ENCODE measurements at places on chromosomes 1 and 21.

DNA sequence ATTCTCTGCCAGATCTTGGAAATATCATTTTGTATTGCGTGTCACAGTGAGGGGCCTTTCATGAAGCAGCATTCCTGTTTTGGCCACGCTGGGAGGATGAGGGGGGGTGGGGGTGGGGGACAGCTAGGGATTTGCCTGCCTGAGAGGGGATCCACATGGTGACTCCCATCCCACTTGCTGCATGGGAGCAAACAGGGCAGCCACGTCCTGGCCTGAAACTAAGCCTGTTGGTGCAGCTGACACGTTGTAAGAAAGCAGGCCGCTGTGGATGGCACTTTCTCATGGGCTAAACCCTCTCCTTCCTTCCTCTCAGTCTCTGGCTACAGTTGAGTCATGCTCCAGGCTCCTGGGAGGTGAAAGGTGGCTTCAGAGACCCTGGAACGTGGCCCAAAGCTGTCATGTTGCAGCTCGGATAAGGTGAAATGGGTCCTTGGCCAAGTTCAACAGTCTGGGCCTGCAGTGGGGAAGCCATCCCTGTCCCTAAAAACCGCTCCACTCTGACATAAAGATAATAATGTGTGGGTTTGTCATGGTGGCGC lies 346.7 kb upstream of the VAMP3 start:
- DNase-seq: no peak

GRCh38 chr1:39943471-39944290 lies 11.3 kb upstream of the MFSD2A start:
- DNase-seq: no peak

- no peak for DNase-seq
These were observed 488.0 kb downstream of the AJAP1 start for GRCh38 chr1:5142389-5142788.

DNA sequence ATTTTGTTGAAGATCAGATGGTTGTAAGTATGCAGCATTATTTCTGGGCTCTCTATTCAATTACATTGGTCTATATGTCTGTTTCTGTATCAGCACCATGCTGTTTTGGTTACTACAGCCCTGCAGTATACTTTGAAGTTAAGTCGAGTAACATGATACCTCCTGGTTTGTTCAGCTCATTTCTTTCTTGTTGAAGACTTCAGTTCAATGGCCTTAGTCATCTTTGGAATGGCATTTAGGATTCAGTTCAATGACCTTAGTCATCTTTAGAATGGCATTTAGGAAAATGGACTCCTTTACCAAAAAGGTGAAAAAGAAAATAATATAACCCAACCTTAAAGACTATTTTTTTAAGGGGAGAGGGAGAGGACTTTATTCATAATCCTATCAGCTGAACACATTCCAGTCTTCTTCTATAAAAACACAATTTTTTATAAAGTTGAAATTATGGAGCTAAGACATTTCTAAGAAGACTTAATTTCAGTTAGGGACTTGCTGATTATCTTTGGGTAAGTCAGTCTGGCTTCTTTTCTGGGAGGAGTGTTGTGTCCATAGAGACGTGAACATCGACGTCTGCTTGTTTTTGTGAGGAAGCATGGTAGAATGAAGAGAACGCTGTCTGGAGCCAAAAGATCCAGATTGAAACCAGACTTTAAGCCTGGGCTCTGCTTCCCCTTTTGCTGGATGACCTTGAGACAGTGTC lies 48.3 kb downstream of the DDR2 start:
- peak; percentile 23 for DNase-seq

- DNase-seq: no peak
These were observed 134.5 kb downstream of the PTPN14 start for GRCh38 chr1:214416858-214417257.

DNA sequence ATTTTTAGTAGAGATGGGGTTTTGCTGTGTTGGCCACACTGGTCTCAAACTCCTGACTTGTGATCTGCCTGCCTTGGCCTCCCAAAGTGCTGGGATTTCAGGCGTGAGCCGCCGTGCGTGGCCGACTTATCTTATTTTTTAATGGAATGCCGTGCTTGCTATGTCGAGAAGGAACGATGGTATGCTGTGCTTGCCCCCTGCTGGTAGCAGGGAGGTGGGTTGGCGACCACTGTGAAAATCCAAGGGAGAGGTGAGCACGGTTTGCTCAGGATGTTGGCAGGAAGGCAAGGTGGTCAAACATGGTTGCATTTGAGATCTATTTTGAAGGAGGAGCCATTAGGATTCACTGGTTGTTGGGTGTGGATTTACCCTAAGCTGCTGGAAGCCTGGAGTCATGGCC lies 45.8 kb upstream of the RCC2 start:
- no peak for DNase-seq

- DNase-seq: no peak
These were observed 12.6 kb downstream of the RHBDL2 start for GRCh38 chr1:38929054-38929453.

GRCh38 chr1:3553166-3553939 lies 58.0 kb downstream of the MEGF6 start:
- DNase-seq: no peak

- no peak for DNase-seq
These were observed 9.9 kb downstream of the SYNJ1 start for GRCh38 chr21:32717851-32718316.

DNA sequence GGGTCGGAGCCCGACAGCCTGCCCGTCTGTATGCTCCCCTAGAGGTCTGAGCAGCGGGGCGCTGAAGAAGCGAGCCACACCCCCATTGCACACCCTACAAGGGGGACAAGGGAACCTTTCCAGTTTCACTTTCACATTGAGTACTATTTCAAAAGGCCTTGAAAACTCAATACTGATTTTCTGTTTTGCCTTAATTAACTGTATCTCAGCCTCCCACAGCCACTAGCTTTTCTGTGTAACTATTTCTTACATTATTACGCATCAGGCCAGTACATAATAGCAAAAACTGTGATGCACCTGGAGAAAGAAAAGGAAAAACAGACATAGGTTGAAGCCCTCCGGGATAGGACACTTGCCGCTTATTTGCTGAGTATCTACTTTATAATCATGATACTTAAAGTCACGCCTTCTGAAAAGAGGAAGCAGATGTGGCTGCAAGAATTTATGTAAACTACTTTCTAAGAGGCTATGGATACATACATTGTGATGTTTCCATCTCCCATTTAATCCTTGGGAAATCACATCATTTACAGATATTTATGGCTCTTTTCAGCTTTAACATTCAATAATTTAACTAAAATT lies 1719.5 kb downstream of the MRPL39 start:
- DNase-seq: no peak

DNA sequence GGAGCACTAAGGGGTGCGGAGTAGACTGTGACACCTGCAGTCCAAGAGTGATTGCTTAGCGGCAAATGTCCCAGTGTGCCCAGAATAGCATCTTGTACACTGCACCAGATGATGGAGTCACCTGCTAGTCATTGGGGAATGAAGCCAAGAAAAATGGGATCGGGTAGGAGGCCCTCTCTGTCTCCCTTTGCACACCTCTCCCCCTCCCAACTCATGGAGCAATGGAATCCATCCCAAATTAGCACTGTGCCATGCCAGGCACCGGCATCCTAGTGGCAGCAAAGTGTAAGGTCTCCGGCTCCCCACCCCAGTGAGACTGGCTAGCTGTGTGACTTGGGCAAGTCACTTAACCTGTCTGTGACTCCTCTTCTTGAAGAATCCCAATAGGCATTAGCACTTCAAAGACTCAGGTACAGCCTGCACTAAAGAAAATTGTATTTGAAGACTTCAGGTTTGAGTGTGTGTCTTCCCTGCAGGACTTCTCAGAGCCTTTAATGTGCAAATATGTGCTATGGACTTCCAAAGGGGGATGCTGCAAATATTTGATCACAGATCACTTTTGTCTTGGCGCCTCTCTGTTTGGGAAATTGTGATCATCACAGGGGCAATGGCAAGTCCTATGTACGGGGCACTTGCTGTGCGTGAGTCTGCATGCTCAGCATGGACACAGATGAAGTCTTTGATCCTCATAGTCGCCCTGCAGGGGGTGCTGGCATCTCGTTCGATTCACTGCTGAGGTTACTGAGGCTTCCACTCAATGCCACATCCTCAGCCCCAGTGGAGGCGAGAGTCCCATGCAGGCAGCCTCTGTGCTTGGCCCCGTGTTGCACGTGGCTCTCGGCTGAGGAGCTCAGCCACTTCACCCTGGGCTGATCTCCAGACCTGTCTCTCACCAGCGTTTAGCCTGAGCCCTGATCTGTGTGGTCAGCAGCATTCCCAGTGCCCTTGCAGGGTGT lies 272.9 kb upstream of the C1orf174 start:
- peak; percentile 73 for DNase-seq

DNA sequence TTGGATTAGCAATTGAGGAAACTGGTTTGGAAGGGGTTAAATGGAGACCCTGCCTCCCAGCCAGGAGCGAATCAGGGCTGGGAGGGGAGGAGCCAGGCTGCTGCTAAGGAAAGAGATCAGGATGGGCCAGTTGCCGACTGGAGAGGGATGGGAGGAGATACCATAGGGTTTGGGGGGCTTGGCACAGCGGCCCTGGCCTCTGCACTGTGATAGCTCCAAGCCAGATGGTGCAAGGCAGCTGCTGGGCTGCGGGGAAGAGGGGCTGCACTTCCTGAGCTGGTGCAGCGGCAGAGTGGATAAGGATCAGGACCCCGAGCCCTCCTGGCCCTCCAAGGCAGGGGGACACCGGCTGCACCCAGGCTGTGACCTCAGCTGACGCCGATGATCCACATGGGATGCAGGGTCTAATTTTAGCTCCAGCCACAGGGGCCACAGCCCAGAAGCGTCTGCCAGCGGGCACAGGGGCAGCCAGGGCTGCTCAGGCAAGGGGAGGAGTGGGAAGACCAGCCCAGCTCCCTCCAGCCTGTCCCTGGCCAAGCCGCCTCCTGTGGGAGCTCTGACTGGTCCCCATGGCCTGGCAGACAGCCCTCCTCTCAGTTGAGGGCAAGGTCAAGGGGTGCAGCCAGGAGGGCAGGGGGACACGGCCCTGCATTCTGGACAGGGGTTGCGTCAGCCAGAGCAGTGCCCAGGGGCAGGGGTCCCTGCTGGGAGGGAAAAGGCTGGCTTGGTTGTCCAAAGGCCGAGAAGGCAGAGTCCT lies at the start of gene EXTL1:
Gene EXTL1, plus strand, starts transcription at position 129 of the 757 bp plus-strand sequence. CDS start 872 bp downstream, outside the sequence.
- no peak for DNase-seq

DNA sequence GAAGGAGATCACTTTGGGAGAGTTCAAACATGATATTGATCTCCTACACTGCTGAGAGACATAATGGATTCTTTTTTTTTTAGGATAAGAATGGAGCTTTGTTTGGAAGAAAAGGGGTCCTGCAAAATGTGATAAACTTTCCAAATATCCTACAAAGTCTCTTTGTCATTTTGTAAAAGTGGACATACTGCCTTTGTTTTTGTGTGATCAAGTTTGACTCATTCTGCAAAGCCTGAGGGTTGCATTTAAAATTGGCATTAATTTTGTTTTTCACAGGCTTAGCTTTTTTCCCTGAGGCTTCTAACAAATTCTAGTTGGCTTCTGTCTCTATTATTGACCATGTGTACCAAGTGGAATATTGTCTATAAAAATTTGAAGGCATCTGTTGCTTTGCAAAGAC lies 113.2 kb downstream of the AK5 start:
- DNase-seq: no peak

GRCh38 chr1:6259491-6260362 lies 1.2 kb downstream of the GPR153 start:
- DNase-seq: peak; percentile 63

GRCh38 chr21:40902299-40902698 lies 55.3 kb upstream of the DSCAM start:
- no peak for DNase-seq

GRCh38 chr1:9985001-9985400 lies 12.0 kb upstream of the RBP7 start:
- no peak for DNase-seq

- DNase-seq: peak; percentile 52
These were observed 28.4 kb downstream of the HMGN2 start for GRCh38 chr1:26500488-26501175.

GRCh38 chr1:49213301-49213700 lies 436.6 kb upstream of the BEND5 start:
- DNase-seq: no peak

DNA sequence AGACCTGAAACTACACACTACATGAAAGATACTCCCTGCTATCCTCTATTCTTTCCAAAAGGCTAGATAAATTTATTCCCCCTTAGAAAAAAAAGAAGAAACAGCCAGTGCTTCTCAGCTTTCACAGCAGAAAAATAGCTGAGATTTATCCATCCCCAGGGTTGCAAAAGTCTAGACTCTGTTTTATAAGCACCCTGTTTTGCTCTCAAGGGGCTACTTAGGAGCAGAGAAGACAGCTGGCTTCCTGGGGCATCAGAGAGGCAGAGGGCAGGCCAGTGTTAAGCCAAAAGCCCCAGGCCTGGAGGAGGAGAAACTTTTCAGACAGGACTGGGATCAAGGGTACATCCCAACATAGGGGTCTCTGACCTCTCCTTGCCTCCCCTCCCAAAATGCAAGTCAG lies 3.9 kb downstream of the LAMB3 start:
- DNase-seq: no peak

- no peak for DNase-seq
These were observed 125.8 kb upstream of the SLC44A3 start for GRCh38 chr1:94694226-94694915.

Measured in HepG2 (cell line).